Melanocyte of skin (primary cell): ENCODE measurements at places on chromosomes 7 and 10. TPM values are rescaled to one million over a fixed set of nuclear protein-coding genes. Genes with fewer than 3 reads are reported as not detected.

The NUTM2A gene
- total RNA-seq, result 0.31 and 0.33 TPM in 2 replicates

The CALHM3 gene
- total RNA-seq, result not detected in 2 replicates

The PRKAR2B gene
- total RNA-seq, result 9.0 and 16.5 TPM in 2 replicates

The CUTC gene
- total RNA-seq, result 9.3 and 18.2 TPM in 2 replicates

The COBL gene
- 7.3 and 16.2 TPM in 2 replicates for total RNA-seq

The OR13A1 gene
- total RNA-seq, result not detected in 2 replicates

The AMZ1 gene
- total RNA-seq, result 1.5 and 3.4 TPM in 2 replicates

The CLCN1 gene
- total RNA-seq, result not detected in 2 replicates

The MCM10 gene
- total RNA-seq, result 21.1 and 21.3 TPM in 2 replicates

The LIPF gene
- total RNA-seq, result not detected in 2 replicates

The ZNF485 gene
- total RNA-seq, result 4.7 and 5.6 TPM in 2 replicates

The HMX3 gene
- total RNA-seq, result not detected in 2 replicates

The ADRB1 gene
- not detected in 2 replicates for total RNA-seq

The TAS2R3 gene
- 1.00 and 1.7 TPM in 2 replicates for total RNA-seq

The ABHD11 gene
- 10.0 and 13.8 TPM in 2 replicates for total RNA-seq

The CALML3 gene
- not detected in 2 replicates for total RNA-seq

The CDNF gene
- 1.4 and 2.2 TPM in 2 replicates for total RNA-seq

The NME8 gene
- total RNA-seq, result not detected in 2 replicates

The NUPR2 gene
- total RNA-seq, result not detected in 2 replicates

The CH25H gene
- total RNA-seq, result 0.67 and 0.93 TPM in 2 replicates

The EPHA1 gene
- not detected in 2 replicates for total RNA-seq

The PLEKHS1 gene
- under 0.01 and 0.15 TPM in 2 replicates for total RNA-seq

The BAIAP2L1 gene
- 11.0 and 17.3 TPM in 2 replicates for total RNA-seq

The PLAC9 gene
- total RNA-seq, result 0.67 and 4.2 TPM in 2 replicates

The C10orf53 gene
- total RNA-seq, result not detected in 2 replicates

The C7orf57 gene
- 0.33 and 0.62 TPM in 2 replicates for total RNA-seq

The APBB1IP gene
- total RNA-seq, result not detected in 2 replicates

The PSPH gene
- 176 and 221 TPM in 2 replicates for total RNA-seq

The PDK4 gene
- total RNA-seq, result 1.7 and 10.2 TPM in 2 replicates

The KLHL7 gene
- 36.8 and 49.1 TPM in 2 replicates for total RNA-seq

The ADARB2 gene
- 0.36 TPM in 1 of 2 replicates, not detected in the other for total RNA-seq

The MAP3K8 gene
- total RNA-seq, result 5.1 and 8.3 TPM in 2 replicates

The SPDYE2B gene
- total RNA-seq, result not detected in 2 replicates

The C10orf62 gene
- not detected in 2 replicates for total RNA-seq

The PRPS1L1 gene
- total RNA-seq, result not detected in 2 replicates

The WDR86 gene
- 0.69 TPM in 1 of 2 replicates, not detected in the other for total RNA-seq

The PIP gene
- not detected in 2 replicates for total RNA-seq

The LRMDA gene
- 26.6 and 45.8 TPM in 2 replicates for total RNA-seq

The CCDC146 gene
- 1.00 and 1.9 TPM in 2 replicates for total RNA-seq

The COMMD3 gene
- 26.5 and 40.3 TPM in 2 replicates for total RNA-seq

The GDF2 gene
- not detected in 2 replicates for total RNA-seq

The ADAP1 gene
- 0.46 and 1.00 TPM in 2 replicates for total RNA-seq

The VAX1 gene
- not detected in 2 replicates for total RNA-seq

The OR6B1 gene
- not detected in 2 replicates for total RNA-seq

The SEC24C gene
- total RNA-seq, result 47.6 and 49.6 TPM in 2 replicates

The YAE1 gene
- 26.3 and 49.7 TPM in 2 replicates for total RNA-seq

The FAM25C gene
- not detected in 2 replicates for total RNA-seq

The SPDYE16 gene
- total RNA-seq, result not detected in 2 replicates

The ADAM12 gene
- total RNA-seq, result 18.9 and 28.4 TPM in 2 replicates

The ZNF425 gene
- 1.3 and 1.5 TPM in 2 replicates for total RNA-seq

The VGF gene
- 27.0 and 183 TPM in 2 replicates for total RNA-seq
